NCI-H1105 treated with DMSO at 0.1 percent for 48 hours (cell line): ENCODE measurements at places on chromosomes 1 and 21.

GRCh38 chr1:205398586-205398985, 23.3 kb downstream of the LEMD1 start:
- DNase-seq = no peak

DNA sequence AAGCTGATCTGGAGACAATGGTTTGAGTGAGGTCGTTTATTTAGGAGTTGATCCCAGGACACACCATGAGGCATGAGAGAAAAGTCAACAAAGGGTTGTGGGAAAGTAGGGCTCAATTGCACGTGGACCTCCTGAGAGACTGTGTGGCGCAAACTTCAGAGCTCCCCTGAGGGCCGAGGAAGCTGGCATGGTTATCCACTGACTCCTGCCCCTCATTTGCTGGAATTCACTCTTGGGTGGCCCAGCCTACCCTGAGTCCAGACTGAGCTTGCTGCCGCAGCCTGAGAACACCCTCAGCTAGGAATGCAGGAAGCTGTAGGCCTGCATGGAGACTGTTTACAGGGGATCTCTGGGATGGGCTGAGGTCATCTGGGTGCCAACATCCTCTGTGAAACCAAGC, 301.0 kb downstream of the RWDD3 start:
- no peak for DNase-seq

GRCh38 chr1:9440763-9441194, 98.5 kb upstream of the SLC25A33 start:
- no peak for DNase-seq

DNA sequence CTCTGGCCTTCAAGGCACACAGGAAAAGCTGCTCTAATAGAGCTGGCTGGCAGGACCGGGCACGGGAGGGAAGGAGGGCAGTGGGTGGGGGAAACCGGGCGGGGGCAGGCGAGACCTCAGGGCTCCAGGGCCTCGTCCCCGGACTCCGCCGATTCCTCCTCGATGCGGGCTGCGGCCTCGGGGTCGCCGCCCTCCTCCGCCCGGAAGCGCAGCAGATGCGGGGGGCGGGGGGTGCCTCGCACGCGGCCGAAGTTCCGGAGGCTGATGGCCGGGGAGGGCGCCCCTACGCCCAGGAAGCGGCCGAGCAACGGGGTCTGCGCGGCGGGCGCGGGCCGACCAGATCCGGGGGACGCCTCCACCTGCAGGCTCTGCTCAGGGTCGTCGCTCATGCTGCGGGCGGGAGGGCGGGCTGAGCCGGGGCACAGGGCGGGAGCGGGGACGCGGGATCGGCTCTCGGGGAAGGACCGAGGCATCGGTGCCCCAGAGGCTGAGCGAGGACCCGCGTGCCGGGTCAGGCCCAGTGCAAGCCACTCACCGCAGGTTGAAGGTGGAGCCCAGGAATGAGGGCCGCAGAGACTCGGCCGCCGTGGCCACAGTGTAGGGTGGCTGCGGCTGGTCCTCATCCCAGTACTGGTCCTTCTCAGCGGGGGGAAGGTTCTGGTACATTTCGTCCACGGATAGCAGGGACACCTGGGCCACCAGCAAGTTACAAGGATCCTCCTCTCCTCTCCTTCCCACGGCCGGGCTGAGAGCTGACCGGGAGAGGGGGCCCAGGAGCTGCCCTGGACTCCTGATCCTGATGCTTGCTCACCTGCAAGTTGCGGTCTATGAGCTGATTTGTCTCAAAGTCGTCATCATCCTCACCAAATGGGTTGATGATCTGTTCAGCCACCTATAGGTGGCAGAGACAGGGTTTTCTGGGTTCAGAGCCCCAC, 3.6 kb downstream of the BEST4 start:
- no peak for DNase-seq

- DNase-seq = no peak
Measured at GRCh38 chr1:37410815-37411214, 63.6 kb upstream of the ZC3H12A start.

- no peak for DNase-seq
Measured at GRCh38 chr1:33018112-33018511, 18.6 kb downstream of the AK2 start.

DNA sequence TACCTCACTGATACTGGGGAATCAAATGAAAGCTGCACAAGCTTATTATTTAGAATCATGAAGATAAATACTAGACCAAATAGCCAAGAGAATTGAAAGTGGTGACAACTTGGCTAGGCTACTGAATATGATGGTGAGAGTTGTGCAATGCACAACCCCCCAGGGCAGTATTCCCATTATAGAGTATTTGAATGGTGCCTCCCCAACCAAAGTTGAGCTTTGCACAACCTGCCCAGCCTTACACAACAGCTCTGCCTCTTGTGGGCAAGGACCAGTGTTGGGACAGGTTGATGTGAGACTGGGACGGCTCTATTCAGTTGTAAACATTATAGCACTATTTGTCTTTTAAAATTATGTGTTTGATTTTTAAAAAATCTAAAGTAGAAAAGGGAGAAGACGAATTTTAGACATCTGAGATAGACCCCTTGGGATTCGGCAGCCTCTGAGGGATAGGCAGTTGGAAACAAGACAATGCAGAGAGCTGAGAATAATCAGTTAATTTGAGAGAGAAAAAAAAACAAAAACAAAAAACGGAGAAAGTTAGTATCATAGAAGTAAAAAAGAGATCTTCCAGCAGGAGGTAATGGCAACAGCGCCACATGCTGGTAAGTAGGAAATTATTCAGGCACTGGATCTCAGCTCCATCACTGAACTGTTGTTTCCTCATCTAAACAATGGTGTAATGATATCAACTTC, 91.0 kb upstream of the KCNA3 start:
- peak; percentile 75 for DNase-seq

- no peak for DNase-seq
Measured at GRCh38 chr21:28871388-28872010, 121.2 kb downstream of the LTN1 start.

DNA sequence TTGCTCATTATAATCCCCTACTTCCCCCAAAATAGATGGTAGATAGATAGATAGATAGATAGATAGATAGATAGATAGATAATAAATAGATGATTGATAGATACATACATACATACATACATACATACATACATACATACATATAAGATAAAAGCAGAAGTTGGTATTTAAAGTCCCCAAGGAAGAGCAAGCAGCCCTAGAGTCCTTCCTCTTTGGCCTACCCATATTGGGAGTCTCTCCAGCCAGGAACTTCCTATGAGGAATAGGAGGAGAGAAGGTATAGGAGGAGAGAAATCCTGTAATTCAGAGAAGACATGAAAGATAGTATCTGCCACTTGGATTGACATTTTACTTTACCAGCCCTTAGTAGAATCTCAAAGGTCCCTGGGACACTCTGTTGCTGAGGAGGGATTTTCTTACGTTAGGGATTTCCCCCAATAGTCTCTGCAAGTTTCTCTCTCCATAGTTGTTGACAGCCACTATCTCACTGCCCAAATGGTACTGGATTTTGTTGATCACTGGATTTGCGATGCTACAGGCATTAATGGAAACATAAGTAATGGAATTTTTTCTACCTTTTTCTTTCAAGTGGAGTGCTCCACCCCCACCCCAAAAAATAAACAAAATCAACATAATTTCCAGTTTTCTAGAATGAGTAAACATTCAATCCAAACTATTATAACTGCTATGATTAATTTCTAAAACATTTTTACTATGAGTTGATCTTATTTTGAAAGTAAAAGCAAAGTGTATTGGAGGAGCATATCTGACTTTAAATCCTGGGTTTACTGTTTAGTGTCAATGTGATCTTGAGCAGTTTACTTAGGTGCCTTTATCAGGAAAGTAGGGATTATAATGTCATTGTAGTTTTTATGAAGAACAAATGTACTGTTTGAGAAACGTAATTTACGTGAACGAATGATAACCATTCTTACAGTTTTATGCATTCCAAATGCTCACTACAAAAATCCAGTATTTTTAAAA, 93.2 kb upstream of the TNFSF4 start:
- no peak for DNase-seq

DNA sequence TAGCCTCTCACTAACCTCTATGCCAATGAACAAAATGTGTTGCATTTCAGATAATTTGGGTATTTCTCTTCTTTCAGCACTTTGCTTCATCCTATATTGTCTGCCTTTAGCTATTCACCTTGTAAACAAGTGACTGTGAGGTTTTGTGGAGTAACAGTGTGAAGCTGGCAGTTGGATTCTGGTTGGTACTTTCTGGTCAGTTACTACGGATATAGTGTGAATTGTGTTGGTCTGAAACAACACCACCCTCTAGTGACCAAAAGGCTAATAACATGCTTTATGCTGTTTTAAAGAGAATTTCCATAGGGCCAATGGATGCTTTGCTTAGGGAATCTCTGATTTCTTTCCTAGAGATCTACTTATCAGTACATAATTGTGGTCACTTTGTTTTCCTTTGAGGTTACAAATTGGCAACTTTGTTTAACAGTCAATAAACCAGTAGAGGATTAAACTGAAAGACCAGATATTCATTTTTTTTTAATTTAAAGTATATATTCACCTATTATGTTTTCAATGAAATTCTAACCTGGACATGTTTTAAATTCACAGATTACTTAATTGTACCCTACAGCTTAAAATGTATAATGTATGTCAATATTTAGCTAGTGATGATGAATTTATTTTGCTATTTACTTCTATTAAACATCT, 2.5 kb upstream of the PTGER3 start:
- DNase-seq = peak; percentile 72

GRCh38 chr1:113917400-113918082, 11.6 kb upstream of the HIPK1 start:
- no peak for DNase-seq

DNA sequence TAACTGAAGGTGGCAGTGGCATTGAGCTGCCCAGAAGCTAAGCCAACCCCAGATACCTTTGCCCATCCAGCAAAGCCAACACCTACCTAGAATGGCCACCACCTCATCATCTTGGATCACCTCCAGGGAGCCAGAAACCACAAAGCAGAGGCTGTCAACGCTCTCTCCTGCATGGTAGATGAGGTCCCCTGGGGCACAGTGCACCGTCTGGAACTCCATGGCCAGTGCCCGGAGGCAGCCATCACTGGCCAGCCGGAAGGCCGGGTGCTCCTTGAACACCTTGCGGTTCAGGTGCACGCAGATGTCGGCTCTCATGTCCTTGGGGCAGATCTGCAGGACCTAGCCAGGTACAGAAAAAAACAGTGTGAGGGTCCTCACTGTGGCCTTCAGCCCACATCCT, 336.5 kb downstream of the KCNH1 start:
- DNase-seq = no peak

GRCh38 chr1:13451399-13451965, 41.2 kb downstream of the PRAMEF20 start:
- DNase-seq = no peak

DNA sequence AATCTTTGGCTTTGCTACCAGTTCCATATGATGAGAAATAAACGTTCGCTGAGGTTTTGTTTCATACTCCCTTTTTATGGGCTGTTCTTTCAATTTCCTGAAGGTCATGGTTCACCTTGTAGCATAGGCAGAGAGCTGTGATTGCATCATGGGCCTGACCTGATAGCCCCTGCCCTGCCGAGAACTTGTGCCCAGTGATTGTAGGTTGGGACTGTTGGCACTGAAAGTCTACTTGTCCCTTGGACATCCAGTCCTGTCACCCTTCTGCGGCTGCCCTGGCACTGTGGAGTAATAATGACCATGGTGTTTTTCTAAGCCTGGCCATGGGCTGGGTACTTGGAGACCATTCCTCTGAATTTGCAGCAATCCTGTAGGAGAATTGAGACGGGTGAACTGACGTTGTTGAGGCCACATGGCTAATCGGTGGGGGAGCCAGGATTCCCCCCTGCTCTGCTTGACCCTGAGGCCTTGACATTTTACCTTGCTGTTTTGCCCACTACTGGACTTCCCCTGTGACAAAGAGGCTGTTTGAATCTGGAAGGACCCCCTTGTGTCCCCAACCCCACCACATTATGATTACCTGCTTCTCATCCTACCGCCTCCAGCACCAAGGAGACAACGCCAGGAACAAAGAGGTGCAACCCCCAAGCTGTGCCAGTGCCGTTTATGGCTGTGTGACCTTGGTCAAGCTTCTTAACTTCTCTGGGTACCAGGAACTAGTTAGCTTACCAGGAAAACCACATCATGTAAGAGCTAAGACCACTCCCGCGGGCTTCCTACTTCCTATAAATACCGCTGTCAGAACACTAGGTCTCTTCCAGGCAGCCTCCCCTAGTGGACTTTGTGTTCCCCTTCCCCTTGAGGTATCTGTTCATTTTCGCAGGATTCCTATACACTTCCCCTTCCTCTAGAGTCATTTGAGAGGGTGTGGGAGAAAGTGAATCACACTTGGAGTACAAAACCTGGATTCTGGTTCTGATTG, 23.4 kb downstream of the SESN2 start:
- DNase-seq = no peak

DNA sequence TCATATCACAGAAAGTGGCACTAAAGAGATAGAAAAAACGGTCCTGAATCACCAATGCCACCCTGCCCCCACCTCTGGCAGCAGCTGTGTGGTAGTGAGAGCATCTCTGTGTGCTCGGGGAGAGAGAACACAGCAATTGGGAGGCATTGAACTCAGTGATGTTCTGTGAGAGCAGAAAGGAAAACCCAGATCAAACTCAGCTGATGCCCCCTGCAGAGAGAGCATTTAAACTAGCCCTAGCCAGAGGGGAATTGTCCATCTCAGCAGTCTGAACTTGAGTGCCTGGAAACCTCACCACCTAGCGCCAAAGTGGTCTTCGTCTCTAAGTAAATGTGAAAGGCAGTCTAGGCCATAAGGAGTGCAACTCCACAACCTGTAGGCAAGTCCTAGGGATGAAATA, 21.3 kb downstream of the SLC44A5 start:
- no peak for DNase-seq

DNA sequence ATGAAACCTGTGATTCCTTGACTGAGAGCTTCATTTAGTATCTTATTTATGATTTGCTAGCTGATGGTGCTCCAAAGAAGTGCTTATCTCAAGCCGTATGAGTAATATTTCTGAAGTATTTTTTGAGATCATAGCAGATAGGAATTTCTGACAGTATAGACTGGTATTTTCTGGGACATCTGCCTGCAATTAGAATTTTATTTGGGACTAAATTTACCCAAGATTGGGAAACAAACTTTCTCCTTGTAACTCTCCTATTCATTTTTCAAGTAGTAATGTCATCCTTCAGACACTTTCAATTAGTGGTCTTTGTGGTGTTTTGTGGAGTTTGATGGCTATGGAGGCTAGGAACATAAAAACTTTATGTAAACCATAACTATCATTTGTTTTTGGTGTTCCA, 597.2 kb upstream of the ZP4 start:
- DNase-seq = no peak

DNA sequence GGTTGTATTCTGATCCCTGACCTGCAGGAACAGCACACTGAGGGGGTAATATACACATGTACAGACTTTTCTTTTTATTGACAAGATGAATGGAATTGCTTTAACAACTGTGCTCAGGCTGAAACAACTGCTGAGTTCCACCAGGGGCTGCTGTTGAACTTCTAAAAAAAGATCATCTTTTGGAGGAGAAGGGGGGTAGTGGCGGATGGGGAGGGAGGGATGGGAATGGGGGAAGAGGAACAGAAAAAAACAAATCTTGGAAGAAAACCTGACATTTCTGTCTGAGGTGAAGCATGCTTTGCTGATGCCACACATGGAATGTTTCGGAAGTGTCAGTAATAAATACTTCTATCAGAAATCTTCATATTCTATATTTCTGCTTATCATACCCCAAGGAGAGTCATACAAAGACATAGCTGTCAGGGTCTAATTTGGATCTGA, 75.0 kb downstream of the RWDD3 start:
- peak; percentile 42 for DNase-seq
